ENCODE measurements at places on chromosomes 11 and 22. TPM values are rescaled to one million over a fixed set of nuclear protein-coding genes. Genes with fewer than 3 reads are reported as not detected.

DNA sequence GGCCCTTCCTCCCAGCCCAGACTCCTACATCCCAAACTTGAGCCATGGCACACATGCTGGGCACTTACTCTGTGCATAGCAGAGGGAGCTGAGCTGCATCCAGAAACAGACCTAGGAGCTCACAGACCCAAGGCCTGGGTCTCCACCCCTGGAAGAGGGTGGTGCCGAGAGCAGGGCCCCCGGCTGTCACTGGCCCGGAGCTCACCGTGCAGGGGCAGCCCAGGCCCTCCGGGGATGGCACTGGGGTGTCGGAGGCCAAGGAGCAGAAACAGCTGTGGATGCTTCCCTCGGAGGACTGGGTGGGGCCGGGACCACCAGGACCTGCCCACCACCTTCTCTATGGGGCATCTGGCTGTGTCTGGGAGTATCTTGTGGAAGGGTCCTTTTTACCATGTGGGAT, 4.3 kb upstream of the APOBEC3A start:
- ATAC-seq = no peak

GRCh38 chr11:24271798-24272197, 225.1 kb upstream of the LUZP2 start:
- ATAC-seq = no peak

DNA sequence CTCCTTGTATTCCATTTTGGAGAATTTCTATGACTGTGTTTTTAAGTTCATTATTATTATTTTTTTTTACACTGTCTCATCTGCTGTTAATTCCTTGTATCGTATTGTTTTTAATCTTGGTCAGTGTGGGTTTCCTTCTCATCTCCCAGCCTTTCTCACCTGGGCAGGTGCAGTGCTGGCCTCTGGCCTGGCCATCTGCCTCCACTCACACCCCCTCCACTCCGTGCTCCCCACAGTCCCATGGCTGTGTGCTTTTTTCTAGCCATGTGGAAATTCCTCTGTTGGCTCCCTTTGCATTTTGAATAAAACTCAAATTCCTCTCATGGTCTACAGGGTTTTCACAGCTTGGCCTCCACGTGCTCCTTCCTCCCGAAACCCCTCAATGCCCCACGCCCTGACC, 50.3 kb upstream of the LINC01488 start:
- no peak for ATAC-seq

DNA sequence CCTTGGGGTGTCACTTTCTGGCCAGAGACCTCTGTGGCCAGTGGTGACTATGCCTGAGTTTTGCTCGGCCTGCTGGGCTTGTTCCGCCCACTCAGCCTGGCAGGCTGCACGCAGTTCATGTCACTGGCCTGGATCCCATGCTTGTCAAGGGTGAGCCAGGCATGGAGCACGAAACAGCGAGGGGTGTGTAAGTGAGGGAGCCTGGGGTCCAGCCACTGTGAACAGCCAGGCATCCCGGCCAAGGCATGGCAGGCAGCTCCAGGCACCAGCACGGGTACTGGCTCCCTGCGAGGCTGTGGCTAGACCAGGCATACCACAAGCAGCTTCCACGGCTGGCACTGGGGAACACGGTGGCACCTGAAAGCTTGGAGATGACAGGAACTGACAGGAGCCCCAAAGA, 214.3 kb downstream of the LRRC4C start:
- ATAC-seq = no peak

DNA sequence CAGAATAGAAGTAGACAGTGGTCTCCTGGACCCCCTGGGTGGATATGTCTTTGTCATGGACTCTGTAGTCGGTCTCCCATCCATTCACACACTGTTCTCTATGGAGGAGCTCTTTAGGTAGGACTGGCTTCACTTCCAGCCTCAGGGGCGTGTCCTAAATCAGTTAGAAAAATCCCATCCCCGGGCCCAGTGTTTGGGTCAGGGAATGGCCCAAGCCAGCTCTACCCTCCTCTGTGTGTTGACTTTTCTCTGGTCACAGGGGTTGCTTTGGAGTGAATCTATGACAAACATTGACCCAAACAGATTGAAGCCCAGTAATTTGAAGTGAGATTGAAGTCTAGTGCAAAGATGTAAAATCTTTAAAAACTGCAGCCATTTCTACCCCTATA, 34.0 kb downstream of the WEE1 start:
- ATAC-seq = no peak

DNA sequence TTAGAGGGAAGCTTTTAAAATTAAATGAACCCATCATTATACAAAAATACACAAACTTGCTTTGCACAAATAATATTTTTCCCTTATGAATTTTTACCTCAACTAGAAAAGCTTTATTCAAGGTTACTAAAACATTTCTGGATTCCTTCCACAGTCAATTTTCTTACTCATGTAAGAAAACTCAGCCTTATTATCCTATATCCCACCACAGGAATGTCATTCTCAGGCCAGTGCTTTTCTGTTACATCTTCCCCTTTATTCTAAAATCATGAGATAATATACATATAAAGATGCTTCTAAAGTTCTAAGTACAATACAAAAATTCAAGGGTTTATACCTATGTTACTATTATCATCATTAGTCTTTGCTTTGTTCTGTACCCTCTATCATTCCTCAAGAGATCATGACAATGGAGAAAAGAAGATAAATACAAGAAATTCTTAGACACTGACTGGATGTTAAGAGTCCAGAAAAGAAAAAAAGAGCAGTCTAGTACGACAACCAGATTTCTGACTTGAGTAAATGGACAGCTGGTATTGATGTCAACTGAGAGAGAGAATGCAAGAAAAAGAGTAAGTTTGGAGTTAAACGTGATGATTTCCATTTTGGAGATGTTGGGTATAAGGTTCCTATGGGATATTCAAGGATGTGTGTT, 60.3 kb downstream of the MTMR2 start:
- ATAC-seq = no peak

GRCh38 chr11:46161201-46161600, 39.9 kb upstream of the PHF21A start:
- ATAC-seq = no peak

DNA sequence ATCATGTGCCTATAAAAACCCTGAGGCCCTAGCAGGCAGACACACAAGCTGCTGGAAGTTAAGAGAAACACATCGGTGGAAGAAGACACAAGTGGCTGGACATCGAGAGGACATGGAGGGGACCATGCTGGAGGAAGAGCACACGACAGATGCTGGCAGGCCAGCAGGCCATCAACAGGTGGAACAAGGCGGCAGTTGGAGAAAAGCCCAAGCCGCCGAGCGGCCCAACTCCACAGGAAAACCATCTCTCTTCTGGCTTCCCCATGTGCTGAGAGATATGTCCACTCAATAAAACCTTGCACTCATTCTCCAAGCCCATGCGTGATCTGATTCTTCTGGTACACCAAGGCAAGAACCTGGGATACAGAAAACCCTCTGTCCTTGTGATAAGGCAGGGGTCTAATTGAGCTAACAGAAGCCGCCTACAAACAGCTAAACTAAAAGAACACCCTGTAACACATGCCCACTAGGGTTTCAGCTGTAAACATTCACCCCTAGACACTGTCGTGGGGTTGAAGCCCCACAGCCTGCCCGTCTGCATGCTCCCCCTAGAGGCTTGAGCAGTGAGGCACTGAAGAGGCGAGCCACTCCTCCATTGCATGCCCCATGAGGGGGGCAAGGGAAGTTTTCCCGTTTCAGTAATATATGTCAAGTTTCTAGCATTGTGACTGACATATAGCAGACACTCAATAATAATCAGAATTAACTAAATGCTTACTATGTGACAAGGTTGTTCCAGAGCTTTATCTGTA, 39.0 kb upstream of the MMP20 start:
- no peak for ATAC-seq

GRCh38 chr22:49548356-49549202, 279.1 kb downstream of the BRD1 start:
- no peak for ATAC-seq

DNA sequence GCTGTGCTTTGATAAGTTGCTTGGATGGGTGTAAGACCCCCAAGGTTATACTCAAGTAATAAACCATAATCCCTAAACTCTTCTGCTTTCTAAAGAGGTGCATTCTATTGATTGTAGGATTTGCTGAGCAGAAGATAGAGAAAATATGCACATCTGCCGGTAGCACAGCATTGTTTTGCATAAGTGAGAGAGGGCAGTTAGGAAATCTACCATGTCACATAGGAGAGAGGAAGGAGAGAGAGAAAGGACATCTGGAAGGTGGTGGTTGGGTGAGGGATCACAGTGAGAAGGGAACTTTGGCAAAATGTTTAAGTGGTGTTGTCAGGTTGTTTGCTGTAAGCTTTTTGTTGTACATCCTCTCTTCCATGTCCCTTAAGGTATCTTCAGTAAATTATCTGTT, 73.6 kb upstream of the BDNF start:
- ATAC-seq = no peak

DNA sequence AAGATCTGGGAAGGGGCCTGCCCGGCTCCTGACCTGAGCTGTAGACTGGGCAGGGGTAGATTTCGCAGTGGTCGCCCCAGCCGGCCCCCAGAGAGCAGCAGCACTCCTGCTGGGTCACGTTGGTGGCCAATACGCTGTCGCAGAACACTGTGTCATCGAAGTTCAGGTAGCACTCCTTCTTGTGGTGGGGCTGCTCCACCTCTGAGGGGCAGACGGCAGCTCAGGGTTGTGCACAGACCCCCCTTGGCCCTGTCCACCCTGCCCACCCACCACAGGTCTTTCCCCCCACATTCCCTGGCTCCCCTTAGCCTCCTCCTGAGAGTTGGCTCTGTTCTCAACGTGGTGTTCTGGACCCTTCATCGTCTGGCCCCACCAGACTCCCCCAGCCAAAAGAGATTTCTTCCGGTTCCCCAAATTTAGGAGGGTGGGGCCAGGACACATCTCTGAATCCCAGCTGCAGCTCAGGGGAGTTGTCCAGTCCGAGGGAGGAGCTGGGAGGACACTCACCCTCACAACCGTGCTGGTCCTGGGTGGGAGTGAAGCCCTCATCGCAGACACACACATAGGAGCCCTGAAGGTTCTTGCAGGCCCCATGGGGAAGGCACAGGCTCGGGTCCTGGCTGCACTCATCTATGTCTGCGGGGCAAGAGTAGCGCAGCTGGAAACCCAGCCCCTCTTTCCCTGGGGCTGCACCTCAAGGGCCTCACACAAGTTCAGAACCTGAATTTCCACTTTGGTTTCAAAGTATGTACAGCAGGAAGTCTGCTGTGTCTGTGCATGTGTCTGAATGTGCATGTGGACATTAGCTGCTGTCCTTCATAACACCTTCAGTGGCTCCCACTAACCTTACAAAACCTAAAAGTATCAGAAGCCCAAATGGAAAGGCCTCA, 16.5 kb downstream of the SCYL1 start:
- ATAC-seq = no peak

DNA sequence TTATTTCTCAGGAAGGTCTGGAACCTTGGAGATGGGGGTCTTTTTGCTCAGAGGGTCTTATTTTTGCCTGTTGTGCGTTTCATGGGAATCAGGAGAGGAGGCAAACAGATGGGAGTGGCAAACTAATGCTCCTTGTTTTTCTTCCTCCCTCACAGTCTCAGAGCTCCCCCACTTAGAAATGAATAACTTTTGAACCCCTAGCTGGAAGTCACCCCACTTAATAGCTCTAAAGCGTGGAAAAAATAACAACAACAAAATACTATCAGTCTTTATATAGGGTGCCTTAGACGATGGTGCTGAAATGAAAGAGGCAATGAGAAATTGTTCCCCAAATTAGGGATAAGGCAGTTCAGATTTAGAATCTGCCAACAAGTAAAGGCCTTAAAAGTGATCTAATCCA, 76.8 kb upstream of the BDNF start:
- ATAC-seq = no peak

- ATAC-seq = peak; percentile 88
These were observed 10.2 kb downstream of the PCNX3 start for GRCh38 chr11:65625628-65626342.

RFPL1 gene
- total RNA-seq = not detected

DAGLA gene
- 0.13 TPM for total RNA-seq

USP2 gene
- total RNA-seq = 0.52 TPM

Data from activated T-helper 17 cell treated with anti-CD3 and anti-CD28 coated beads, Interleukin-2, amount 50 U/mL, for 72 hours (primary cell).